ENCODE measurements at places on chromosomes 11 and 22. TPM values are rescaled to one million over a fixed set of nuclear protein-coding genes. Genes with fewer than 3 reads are reported as not detected.
A peak's percentile ranks its signal among the peaks of the same experiment; 100 is the strongest.

DNA sequence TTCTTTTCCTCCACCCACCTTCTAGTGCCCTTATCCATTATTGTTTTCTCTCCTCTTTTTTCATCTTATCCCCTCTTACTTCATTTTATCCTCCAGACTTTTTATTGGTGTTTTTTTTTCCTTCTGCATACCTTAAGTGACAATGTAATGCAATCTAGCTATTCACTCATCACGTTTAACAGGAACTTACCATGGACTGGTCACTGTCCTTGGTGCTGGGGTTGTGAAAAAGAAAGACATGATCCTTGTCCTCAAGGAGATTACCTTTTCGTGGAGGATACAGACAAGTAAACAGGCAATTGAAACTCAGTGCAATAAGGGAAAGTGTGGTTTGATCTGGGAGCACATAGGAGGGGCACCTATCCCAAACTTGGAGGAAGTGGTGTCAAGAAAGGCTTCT lies 20.7 kb downstream of the SYT9 start:
- DNase-seq: no peak

DNA sequence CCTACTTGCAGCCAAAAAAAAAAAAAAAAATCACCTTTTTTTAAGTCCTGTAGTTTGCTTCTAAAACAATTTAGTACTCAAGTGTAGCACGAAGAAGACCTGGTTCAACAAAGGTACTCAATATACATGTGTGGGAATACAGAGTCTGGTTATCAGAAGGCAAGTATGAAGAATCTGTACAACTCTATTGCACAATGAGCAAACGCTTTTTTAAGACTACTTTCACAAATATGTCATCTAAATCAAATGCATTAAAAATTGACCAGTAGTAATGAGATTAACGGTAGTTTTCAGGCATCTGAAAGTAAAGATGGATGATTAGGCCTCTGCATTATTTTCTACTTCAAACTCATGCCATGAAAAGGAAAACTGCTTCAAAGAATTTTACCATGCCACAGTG lies 9.5 kb downstream of the CHORDC1 start:
- no peak for DNase-seq

GRCh38 chr11:59463190-59463641 lies 6.5 kb downstream of the OR4D6 start:
- DNase-seq: no peak

DNA sequence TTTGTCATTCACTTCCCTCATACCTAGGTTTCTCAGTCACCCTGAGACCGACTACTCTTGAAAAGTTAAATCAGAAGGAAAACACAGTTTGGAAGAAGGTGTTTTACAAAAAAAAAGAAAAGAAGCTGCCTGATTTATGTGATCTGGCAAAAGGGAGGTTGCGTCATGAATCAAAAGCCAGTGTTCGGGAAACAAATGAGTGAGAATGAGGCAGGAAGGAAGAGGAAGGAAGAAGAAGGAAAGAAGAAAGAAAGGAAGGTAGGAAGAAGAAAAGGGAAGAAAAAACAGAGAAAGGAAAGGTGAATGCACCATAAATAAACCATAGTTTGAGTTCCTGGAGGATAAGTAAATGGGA lies 314.6 kb downstream of the BLID start:
- no peak for DNase-seq

GRCh38 chr22:37299969-37300509 lies 17.7 kb downstream of the CYTH4 start:
- DNase-seq: no peak

- DNase-seq: no peak
Observed at GRCh38 chr11:33344611-33345010, 87.4 kb downstream of the HIPK3 start.

DNA sequence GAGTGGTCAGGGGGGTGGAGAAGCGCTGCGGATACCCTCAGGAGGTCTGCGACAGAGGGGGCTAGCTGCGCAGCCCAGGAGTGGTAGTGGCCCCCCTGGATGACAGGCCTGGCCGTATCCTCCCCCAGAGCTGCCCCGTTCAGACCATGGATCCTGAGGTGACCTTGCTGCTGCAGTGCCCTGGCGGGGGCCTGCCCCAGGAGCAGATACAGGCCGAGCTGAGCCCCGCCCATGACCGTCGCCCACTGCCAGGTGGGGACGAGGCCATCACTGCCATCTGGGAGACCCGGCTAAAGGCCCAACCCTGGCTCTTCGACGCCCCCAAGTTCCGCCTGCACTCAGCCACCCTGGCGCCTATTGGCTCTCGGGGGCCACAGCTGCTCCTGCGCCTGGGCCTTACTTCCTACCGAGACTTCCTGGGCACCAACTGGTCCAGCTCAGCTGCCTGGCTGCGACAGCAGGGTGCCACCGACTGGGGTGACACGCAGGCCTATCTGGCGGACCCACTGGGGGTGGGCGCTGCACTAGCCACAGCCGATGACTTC lies 505 bp downstream of the NUDT22 start:
- DNase-seq: peak; percentile 87

- DNase-seq: peak; percentile 44
Observed at GRCh38 chr22:48902983-48903650, 924.6 kb downstream of the BRD1 start.

DNA sequence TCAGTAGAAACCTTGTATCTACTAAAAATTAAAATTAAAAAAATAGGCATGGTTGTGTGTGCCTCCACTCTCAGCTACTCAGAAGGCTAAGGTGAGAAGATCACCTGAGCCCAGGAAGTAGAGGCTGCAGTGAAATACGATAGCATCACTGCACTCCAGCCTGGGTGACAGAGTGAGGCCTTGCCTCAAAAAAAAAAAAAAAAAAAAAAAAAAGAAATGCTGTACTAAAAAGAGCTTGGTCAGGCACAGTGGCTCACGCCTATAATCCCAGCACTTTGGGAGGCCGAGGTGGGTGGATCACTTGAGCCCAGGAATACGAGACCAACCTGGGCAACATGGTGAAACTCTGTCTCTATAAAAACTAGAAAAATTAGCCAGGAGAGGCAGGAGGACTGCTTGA lies 36.5 kb downstream of the SBF2 start:
- DNase-seq: no peak

GRCh38 chr22:29885610-29886009 lies 2.6 kb downstream of the MTMR3 start:
- no peak for DNase-seq

GRCh38 chr11:75536786-75537641 lies 11.3 kb upstream of the GDPD5 start:
- no peak for DNase-seq

DNA sequence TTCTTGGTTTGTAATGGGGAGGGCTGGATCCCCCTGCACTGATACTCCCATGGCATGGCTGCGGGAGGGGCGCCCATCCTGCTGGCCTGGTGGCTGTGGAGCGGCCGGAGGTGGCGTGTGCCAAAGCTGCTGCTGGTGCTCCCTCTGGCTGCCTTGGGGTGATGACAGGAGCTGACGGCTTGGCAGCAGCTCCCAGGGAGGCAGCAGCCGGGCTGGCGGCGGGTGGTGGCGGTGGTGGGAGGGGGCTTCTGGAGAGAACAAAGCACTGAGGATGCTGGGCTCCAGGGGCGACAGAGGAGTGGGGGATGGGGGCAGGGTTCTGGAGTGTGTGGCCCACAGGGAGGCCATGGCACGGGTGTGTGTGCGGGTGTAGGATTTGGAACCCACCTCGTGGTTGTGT lies 11.4 kb upstream of the MPPED1 start:
- DNase-seq: no peak

GRCh38 chr22:47333625-47334024 lies 571.2 kb downstream of the TBC1D22A start:
- DNase-seq: no peak

DNA sequence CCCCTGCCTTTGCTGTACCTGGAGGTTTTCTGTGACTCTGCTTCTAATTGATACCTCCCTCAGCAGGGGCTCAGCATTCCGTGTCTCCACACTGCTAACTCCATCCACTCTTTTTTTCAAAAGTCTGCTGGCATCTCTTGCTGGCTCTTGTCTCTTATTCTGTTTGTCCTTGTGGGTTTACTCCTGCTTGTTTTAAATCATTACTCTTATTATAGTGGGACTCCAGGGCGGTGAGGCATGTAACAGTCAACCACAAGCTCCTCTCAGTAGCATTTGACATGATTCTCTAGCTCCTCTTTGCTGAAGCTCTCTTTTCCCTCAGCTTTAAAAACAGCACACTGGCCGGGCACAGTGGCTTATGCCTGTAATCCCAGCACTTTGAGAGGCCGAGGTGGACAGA lies 260.2 kb upstream of the NARS2 start:
- no peak for DNase-seq

- DNase-seq: no peak
Observed at GRCh38 chr22:24323233-24323632, 52.6 kb downstream of the SPECC1L start.

DNA sequence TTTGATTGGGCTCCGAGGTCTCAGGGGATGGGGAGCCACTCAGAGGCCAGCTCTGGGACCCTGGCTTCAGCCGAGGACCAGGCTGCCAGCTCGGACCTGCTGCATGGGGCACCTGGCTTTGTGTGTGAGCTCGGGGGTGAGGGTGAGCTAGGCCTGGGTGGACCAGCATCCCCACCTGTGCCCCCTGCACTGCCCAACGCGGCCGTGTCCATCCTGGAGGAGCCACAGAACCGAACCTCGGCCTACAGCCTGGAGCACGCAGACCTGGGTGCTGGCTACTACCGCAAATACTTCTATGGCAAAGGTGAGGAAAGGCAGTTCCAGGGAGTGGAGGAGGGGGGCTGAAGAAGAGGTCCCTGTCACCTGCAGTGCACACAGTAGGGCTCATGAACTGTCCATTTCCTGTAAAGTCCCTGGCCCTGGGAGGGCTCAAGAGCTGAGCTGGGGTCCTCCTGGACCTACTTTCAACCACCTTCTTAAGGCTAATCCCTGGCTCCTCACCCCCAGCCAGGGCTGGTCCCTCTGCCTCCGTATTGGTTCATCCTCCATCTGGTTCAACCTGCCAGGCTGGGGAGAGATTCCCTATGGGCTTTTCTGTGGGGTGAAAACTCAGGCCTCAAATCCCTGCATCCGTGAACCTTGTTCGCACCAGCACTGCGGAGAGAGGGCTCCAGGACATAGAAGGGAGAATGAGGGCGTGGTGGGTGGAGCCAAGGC lies 3.6 kb downstream of the SIPA1 start:
- DNase-seq: no peak

GRCh38 chr11:118076754-118077281 lies at the start of gene TMPRSS4:
TSS of gene TMPRSS4 (plus strand) at chr11:118077078. CDS start at chr11:118077303, 225 bp downstream.
- no peak for DNase-seq

GRCh38 chr22:27747396-27748221 lies 53.9 kb downstream of the MN1 start:
- no peak for DNase-seq

GRCh38 chr11:92410526-92410925 lies 185.9 kb downstream of the FAT3 start:
- DNase-seq: no peak

DNA sequence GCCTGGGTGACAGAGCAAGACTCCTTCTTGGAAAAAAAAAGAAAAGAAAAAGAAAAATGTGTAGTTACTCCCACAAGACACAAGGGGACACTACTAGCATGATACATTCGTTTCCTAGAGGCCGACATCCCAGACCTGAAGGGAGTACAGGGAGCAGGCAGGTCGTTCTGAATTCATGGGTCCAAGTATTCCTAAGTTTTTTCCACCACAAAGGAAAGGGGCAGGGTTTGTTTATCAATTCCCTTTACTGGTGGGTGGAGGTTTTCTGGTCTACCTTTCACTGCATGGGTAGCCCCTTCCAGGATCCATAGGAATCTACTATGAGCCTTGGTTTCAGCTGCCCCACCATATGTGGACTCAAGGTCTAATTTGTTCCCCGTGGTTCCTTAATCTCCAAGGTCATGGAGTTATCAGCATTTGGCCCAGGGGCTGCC lies 11.8 kb downstream of the TIGD3 start:
- DNase-seq: no peak

DNA sequence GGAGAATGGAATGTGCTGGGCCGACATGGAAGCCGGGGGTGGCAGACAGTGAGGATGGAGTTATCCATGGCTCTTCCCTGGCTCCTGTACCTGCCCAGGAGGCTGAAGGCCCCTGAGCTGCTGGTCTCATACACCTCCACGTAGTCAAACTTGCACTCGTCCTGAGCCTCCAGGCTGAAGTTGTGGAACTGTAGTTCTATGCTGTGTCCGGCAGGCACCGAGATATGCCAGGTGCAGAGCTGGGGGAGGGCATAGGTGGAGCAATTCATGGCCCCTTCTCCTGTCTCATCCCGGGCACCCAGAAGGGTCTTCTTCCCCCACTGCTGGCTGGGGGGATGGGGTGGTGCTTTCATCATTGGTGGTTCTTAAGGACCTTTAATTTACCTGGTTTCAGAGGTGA lies 2.8 kb downstream of the MFRP start:
- no peak for DNase-seq

- DNase-seq: no peak
Observed at GRCh38 chr11:44138980-44139379, 43.5 kb downstream of the EXT2 start.

DNA sequence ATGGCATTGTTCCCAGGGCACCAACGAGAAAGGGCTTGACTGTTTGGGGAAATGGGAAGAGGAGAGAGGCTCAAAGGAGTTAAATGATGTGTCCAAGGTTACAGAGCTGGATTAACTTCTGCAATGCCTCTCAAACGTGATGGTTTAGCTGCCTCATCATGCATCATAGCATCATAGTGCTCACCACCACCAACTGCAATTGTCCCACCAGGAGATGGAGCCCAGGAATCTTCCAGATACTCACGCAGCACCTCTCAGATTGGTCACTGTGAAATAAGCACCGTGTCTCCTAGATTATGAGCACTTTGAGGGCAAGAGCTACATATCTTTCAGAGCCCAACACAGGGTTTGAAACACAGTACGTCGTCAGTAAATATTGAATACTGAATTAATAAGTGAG lies 69.2 kb downstream of the PRSS23 start:
- no peak for DNase-seq

Gene NLRP6
- 1.7 TPM for total RNA-seq

Gene GTSE1
- total RNA-seq: 0.43 TPM

Gene HSPB2
- total RNA-seq: 9.2 TPM

Gene APOL5
- total RNA-seq: not detected

Gene OR52A5
- not detected for total RNA-seq

Gene MYO18B
- 0.14 TPM for total RNA-seq

Gene BARX2
- total RNA-seq: not detected

Gene PDE2A
- 27.3 TPM for total RNA-seq

Gene KRTAP5-7
- 0.46 TPM for total RNA-seq

Gene DUSP8
- total RNA-seq: 18.0 TPM

Gene MPST
- total RNA-seq: 71.4 TPM
